NCI-H2171 treated with DMSO at 0.1 percent for 48 hours (cell line): ENCODE measurements at places on chromosomes 6 and 20.

- DNase-seq, result no peak
These were observed 6.1 kb downstream of the GMPR start for GRCh38 chr6:16244446-16244845.

DNA sequence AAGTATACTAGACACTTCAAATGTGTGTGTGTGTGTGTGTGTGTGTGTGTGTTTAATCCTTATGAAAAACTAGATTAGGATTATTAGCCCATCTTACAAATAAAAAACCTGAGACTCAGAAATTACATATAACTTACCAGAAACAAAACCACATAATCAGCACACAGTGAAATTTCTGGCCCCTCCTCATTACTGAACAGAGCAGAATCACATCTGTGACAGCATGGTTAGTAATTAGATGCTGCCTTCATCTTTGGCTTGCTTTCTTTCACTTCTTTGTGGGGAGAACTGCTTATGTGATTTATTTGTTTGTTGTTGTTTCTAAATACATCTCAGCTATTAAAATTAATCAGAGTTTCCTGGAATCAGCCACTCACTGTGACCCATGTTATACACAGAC, 267.1 kb downstream of the TENT5A start:
- DNase-seq, result no peak

DNA sequence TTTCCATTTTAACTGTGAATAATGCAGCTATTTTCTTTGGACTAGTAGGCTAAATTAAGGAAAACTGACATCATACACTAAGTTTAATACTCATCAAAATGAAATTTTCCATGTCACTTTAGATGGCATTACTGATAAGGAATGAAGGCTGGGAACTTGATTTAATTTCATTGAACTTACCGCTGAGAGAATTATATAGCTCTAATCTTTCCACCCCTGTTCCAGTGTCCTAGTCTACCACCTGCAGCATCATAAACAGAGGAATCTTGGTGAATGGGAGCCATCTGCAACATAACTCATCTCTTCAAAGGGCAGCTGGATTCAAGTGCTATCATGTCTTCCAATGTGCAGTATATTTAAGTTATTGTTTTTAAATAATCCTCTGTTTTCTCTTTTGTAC, 1395.2 kb downstream of the EPHA7 start:
- no peak for DNase-seq

DNA sequence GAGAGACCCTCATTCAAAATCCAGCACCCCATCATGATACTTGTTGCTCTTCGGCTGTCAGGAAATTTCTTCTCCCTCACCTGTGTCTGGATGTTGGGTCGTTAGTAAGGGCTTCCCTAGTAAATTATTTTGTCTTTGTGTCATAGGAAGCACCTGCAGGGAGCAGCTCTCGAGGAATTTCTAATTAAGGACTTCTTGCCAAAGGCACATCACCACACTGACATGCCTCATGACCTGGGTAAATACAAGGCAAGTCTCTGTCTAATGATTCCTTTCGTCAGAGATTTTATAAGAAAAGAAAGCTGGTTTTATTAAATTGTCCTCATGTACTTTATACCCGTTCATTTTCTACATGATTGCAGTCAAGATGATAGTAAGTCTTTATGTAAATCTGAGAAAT, at the start of gene NOX3:
Gene NOX3, minus strand, starts transcription at position 74 of the 400 bp plus-strand sequence. Its CDS starts 39 bp downstream, at position 35.
- no peak for DNase-seq

DNA sequence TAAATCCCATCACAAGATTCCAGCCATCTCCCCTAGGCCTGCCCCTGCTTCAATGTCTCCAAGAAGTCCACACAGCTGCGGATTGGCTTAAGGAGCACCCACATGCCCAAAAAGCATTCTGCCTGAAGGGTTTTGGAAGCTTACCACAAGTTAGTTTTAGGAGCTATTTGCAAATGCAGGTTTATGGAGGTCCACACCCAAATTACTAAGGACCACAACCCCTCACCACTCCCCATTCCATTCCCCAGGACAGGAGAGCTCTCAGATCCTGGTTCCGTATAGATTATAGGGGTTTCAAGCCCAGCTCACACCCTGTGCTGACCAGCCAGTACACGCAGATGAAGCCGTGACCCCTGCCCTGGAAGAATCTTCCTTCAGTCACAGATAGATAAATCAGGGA, 24.3 kb upstream of the PXDC1 start:
- DNase-seq, result no peak

DNA sequence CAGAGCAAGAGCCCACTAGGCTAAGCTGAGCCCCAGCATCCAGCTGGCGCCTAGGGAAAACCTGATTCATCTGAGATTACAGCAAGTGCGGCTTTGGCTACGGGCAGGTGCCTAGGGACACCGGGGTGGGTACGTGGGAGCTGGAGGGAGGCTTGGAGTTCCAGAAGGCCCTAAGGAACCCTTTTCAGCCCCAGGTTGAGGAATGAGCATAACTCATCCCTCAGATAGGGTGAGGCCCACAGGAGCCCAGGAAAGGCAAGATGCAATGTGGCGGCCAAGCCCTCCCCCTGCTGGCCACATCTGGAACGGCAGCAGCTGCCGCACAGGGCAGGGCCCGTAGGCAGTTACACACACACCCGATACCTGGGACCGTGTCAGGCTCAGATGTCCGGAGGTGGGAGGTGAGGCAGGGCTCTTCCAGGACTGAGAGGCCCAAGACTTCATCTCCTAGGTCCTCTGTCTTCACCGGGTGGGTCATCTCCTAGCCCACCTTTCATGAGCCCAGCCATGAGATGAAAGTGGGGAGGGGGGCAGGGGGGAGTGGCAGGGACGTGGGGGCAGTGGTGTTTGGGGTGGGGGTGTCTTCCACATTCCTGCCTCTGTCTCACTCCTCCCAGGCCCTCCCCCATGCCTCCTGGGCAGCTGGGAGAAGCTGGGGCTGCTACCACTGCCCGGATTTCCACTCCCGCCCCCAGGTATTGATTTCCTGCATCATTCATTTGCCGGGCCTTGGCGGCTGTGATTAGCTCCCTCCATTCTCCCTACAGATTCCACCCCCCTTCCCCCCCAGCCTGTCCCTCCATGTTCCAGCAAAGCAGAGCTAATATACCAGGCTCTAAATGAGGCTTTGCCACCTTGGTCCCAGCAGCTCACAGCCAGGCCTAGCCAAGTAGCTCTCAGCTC, 5.5 kb downstream of the MDGA1 start:
- DNase-seq, result peak; percentile 81

DNA sequence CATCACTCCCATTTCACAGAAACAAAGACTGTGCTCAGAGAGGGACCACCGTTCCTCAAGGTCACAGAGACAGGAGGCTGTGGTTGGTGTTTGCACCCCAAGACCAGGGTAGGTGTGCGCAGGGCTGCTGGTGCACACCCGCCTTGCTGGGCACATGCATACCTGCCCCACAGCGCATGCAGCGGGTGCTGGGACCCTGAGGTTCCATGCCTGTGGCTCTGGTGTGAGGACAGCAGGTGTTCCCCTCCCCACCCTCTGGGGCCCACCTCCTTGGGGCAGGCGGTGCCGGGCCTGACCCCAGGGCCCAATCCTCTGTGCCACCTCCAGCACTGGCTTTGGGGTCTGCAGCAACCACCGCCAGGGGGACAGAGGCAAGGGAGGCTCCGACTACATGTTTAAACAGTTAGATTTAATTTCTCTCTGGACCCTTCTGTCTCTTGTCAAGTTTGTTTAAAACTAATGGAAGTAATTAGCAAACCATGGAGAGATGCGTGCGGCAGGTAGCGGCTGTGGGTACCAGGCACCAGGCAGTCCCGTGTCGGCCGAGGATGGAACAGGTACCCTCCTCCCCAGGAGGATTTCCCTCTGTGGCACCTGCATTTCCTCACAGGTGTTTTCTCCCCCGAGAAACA, 327.8 kb downstream of the TAF4 start:
- DNase-seq, result no peak

- DNase-seq, result no peak
These were observed 48.7 kb downstream of the BCAS4 start for GRCh38 chr20:50843331-50844276.

GRCh38 chr6:11404081-11404480, 133.5 kb upstream of the TMEM170B start:
- DNase-seq, result no peak

GRCh38 chr20:59774204-59774641, 159.2 kb downstream of the SYCP2 start:
- DNase-seq, result no peak

DNA sequence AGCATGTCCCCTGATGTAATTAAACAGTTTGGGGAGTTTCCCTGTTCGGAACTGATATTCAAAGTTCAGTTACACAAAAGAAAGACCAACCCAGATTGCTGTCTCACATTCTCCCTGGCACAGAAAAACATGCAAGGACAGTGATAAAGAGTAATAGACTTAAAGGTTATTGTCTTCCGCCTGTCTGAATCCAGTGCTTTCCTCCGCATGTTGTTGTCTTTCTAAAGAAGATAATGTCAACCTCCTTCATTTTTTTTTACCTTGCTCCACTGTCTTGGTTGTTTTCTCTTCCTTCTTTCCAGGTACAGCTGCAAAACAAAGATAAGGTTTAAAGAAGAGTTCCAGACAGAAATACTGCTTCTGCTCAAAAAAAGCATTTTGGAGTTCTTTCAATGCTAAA, 284.5 kb downstream of the TRDN start:
- DNase-seq, result no peak

DNA sequence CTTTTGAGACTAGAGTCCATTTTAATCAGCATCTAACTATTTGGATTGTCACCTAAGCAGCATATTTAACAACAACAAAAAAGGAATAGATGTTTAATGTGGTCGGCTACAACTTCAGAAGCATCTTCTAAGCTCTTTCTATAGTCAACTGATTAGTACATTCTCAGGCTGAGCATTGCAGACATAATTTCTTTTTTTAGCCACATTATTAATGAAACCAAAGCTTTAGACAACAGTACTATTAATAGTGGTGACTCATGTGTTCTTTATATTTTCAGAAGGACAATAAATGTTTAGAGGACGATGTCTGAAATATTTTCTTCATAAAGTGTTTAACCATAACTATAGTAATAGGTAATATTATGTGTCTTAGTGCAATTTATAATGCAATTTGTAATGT, 52.4 kb downstream of the TPD52L1 start:
- no peak for DNase-seq

DNA sequence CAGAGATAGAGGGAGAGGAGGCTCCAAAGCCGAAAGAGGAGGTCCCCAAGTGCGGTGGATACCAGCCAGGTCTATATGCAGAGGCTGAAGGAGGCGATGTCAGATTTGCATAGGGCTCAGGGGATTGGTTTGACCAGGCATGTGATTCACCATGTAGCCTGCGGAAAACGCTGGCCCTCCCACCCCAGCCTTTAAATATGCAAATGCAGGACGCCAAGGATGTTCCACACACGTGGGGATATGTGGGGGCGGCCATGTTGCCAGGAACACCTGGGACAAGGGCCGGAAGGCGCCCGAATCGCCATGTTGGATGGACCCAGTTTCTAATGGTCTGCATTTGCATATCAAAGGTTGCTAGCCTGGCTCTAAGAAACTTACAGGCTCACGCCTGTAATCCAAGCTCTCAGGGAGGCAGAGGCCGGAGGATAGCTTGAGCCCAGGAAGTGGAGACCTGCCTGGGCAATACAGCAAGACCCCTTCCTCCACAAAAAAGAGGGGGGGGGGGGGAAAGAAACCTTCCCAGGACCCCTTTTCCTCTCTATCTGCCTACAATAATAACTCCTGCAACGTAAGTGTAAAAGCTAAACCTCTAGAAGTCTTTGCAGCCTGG, 110.5 kb downstream of the TULP4 start:
- no peak for DNase-seq

GRCh38 chr20:10218536-10219451, at the start of gene SNAP25:
SNAP25 (plus strand) TSS chr20:10218830; CDS start chr20:10275492, 56,662 bp downstream.
- DNase-seq, result peak; percentile 98

DNA sequence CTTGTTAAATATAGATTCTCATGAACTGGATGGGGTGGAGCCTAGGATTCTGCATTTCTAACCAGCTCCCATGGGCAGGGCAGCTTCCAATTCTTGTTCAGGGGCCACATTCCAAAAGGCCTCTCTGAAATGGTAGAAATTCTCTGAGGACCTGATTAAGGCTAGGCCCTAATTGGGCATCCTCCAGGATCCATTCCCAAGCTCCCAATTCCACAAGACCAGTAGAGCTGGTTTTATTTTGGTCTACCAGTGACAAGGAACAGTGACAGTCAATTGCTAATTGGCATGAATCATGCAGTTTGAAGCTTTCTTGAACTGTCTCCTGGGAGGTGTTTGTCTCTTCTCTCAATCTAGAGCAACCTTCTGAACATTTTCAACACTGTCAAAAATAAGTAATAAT, 3.0 kb downstream of the THBD start:
- no peak for DNase-seq

- no peak for DNase-seq
These were observed 18.6 kb downstream of the SNX14 start for GRCh38 chr6:85574932-85575598.

GRCh38 chr20:17733767-17734304, 34.1 kb downstream of the BANF2 start:
- no peak for DNase-seq

GRCh38 chr20:44210406-44211176, at the start of gene OSER1:
OSER1 (minus strand) TSS chr20:44210771; CDS start chr20:44206957, 3,814 bp downstream.
- DNase-seq, result peak; percentile 99

GRCh38 chr6:4577406-4577805, 198.8 kb upstream of the CDYL start:
- no peak for DNase-seq

GRCh38 chr6:3431994-3432393, 24.9 kb downstream of the SLC22A23 start:
- no peak for DNase-seq
